ENCODE measurements at places on chromosomes 12 and 14.

DNA sequence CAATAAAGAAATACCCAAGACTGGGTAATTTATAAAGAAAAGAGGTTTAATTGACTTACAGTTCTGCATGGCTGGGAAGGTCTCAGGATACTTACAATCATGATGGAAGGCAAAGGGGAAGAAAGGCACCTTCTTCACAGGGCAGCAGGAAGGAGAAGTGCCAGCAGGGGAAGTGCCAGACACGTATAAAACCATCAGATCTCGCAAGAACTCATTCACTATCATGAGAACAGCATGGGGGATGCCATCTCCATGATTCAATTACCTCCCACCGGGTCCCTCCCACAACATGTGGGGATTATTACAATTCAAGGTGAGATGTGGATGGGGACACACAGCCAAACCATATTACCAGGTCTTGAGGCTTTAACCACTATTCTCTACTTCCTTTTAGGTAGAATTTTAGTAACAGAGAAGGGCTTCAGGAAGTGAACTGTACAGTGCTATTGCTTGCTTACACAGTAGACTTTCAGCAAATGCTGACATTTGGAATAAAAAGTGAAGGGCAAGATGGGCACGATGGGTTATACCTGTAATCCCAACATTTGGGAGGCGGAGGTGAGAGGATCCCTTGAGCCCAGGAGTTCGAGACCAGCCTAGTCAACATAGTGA is 40.8 kb upstream of the OR4E1 start:
- DNase-seq: no peak

DNA sequence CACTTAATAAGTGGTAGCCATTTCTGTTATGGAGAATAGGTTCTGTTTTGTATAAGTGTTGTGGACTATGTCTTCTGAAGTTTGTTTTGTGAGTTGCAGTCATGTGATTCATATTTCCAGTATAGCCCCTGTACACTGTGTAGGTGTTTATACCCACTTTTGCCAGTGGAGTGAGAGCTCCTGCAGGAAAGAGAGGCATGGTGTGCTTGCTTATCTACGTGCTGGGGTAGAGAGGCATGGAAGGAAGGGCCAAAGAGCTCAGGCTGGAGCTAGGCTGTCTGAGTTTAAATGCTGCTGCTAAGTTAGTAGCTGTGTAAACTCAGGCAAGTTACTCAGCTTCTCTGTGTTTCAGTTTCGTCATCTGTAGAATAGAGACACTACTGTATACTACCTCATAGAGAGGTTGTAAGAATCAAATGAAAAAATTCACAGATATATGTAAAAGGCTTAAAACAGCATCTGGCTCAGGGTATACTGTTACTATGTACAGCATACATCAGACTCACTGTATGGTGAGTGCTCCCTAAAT is 88.2 kb upstream of the SLC38A2 start:
- no peak for DNase-seq

GRCh38 chr14:29905543-29905942 is 22.1 kb downstream of the PRKD1 start:
- no peak for DNase-seq

DNA sequence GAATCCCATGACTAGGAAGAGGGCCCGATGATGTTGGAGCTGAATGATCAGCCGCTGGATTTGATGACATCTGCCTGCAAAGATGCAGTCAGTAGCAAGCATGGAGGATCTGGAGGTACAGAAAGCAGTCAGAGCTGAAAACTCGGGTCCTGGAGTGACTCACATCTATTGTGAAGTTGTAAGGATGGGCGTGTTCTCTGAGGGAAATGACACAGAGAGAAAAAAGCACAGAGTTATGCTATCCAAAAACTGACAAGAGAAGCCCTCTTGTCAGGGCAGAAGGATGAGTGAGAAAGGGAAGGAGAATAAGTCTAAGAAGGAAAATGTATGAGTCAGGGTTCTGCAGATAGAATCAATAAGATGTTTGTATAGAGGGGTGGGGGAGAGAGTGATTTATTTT is 380.4 kb upstream of the CCDC196 start:
- DNase-seq: no peak

DNA sequence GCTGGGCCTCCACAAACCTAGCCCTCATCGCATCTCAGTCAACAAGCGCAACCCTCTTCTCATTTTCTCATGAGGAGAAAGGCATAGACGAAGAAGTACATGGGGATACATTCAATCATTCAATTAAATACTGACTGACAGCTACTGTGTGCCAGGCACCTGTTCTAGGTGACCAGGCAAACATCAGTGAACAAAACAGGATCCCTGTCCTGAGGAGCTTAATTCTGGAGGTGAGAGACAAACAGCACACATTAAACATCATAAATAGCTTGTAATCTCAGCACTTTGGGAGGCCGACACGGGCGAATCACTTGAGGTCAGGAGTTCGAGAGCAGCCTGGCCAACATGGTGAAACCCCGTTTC is 362 bp upstream of the ACYP1 start:
- DNase-seq: no peak

DNA sequence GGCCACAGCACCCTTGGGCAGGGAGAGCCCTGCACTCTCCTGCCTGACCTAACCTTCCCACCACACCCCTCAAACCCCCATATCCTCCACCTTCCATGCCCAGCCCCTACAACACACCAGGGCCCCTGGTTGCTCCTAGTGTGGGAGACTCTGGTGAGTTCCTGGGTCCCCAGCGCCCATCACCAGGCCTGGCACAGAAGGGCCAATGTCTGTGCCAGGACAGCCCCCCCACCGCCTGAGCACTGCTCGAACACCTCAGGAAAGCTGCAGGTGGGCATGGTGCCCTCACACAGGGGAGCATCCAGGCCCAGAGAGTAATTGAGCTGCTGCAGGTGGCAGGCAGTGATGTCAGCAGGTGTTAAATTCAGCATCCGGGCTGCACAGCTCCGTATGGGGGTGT is 15.2 kb downstream of the ADCY6 start:
- no peak for DNase-seq

- no peak for DNase-seq
Observed at GRCh38 chr12:67042697-67043131, 226.4 kb upstream of the CAND1 start.

DNA sequence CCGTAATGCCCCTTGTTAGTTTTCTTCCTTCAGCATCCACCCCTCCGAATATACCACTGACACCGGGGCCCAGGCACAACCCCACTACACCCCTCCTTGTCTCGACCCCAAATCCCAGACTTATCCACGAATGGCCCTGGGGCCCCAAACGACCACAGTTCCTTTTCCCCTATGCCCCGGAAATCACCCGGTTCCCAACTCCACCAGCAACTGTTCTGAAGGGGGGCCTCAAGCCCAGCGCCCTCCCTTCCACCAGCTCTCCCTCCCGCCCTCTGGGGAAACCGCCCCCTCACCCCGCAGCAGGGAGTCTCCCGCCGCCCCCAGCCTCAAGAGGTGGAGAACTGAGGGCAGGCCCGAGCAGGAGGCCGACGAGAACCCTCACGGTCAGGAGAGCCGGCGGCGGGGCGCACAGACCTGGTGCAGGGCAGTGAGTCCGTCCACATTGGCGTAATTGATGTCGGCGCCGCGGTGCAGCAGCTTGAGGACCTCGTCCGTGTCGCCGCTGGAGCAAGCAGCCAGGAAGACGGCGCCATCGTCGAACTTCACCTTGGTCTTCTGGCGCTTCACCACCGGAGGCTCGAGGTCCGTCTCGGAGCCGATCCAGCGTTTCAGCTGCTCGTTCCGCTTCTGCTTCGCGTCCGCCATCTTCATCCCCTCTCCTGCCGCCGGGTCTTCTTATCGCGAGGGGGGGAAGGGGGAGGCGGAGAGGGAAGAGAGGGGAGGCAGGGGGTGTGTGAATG is 446 bp downstream of the PPP1R12A start:
- DNase-seq: no peak

GRCh38 chr12:131095826-131096680 is 142.3 kb downstream of the ADGRD1 start:
- DNase-seq: no peak

Data from activated T-helper 1 cell treated with anti-CD3 and anti-CD28 coated beads, Interleukin-2, amount 50 U/mL, for 16 hours (primary cell).